ENCODE measurements at places on chromosomes 6 and 20.

- no peak for DNase-seq
Measured at GRCh38 chr6:121890307-121890910, 455.0 kb downstream of the GJA1 start.

GRCh38 chr6:65627015-65627414 lies 80.0 kb downstream of the EYS start:
- no peak for DNase-seq

DNA sequence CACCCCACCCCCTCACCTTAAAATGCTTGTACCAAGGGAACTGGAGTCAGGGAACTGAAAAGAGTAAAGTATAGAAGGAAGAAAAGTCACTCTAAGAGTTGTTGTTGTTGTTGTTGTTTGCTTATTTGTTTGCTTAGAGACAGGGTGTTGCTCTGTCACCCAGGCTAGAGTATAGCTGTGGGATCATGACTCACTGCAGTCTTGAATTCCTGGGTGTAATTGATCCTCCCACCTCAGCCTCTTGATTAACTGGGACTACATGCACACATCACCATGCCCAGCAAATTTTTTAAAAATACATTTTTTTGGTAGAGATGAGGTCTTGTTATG lies 681.6 kb upstream of the GJE1 start:
- no peak for DNase-seq

GRCh38 chr6:169162752-169163407 lies 90.8 kb downstream of the THBS2 start:
- no peak for DNase-seq

DNA sequence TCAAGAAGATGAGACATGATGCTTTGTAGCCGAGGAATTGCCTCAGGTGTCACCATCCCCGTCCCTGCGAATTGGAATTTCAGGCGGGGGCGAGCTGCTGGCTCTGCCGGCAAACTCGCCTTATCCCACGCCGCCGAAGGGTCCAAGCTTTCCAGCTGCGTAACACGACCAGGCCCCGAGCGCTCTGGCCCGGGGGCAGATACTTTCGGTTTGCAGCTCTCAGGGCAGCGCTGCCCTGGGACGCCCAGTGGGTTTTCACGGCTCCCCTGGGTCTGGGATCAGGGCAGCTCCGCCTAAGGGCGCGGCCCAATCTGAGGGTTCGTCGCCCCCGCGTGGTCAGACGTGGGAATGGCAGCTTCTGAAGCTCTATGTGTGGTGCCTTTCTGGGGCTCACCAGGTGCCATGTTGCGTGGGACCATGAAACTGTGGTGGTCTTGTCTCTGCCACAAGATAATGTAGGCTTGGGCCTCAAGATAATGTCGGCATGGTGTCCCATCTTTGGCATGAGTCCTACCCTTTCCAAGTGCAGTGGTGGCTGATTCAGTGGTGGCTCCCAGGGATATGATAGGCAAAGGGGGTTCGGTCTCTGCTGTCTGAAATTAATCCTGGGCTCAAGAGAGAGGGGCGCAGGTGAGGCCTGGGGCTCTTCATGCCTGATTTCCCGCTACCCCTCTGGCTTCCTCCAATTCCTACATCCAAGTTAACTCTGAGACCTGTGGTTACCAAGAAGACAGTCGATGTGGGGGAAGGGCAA lies 21.0 kb downstream of the PIGT start:
- peak; percentile 72 for DNase-seq

- no peak for DNase-seq
Measured at GRCh38 chr20:41174373-41174772, 37.0 kb downstream of the PLCG1 start.

GRCh38 chr6:154414021-154414813 lies 57.6 kb upstream of the IPCEF1 start:
- no peak for DNase-seq

DNA sequence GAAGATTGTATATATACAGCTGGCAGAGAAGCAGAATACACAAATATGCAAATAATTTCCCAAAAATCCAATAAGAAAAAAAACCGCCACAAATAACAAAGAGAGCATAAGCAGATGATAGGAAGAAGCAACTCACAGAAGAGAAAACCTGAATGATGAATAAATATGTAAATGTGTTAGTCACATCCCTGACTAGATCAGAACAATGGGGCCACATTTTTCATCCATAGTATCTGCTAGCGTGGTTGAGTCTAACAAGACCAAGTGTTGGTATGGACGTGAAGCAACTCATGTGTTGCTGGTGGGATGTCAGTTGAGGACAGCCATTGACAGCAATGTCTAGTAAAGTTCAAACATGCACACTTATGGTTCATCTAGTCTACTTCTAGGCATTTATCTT lies 3.9 kb upstream of the SLC22A3 start:
- no peak for DNase-seq

GRCh38 chr6:137699031-137699683 lies 167.9 kb upstream of the TNFAIP3 start:
- no peak for DNase-seq

- no peak for DNase-seq
Measured at GRCh38 chr6:40722553-40723258, 135.5 kb upstream of the LRFN2 start.

DNA sequence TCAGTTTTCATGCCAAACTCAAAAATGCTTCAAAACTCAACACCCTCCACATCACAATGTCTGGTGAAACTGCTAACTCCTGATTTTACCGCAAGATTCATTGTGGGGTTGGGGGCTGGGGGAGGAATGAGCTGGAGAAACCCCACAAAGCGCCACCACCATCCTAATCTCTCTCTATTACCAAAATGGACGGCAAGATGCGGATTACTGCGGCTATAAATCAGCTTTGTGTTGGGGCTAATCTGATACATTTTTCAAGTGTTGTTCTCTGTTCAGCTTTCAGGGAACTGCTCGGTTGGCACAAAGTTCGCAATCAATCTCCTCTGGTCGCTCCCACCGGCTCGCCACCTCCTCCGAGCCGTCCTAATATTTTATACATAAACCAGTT lies 83.7 kb downstream of the TMEM242 start:
- no peak for DNase-seq

GRCh38 chr6:157379656-157380457 lies 1.1 kb upstream of the ZDHHC14 start:
- peak; percentile 65 for DNase-seq

DNA sequence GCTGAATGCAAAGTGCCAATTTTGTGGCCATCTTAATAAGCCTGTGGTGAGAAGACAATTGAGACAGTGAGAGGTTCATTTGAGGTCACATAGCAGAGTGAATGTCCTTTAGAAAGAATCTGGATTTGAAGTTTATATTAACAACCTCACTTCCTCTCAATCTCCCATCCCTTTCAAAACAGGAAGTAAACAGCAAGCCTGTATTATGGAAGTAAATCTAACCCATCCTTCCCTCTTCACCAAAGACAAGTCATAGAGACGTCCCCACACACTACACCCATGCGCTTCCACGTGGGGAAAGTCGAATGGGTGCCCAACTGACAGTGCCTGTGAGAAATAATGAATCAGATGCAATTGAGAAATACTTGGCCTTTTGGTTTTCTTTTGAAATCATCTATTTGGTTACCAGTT lies 28.8 kb upstream of the CCND3 start:
- DNase-seq = no peak

GRCh38 chr6:20703049-20703448 lies 168.8 kb downstream of the CDKAL1 start:
- DNase-seq = no peak

DNA sequence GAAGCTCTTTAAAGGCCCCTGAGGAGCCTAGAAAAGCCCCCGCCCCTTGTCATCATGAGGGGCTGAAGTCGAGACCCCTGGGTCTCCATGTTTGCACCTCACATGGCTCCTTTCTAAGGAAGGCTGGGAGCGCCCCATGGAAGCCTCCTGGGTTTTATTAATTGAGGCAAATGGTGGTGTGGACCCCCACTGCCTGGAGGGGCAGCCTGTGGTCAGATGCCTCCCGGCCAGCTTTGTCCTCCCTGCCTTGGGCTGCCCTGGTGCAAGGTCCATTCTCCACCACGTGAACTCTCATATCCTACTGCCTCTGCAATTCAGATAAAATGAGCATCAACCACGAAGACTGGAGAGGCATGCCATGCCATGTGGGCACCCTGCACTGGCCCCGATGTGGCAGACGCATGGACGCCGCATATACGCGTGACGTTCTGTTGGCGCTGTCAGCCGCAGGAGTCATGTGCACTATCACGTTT lies 295.5 kb downstream of the TAF4 start:
- no peak for DNase-seq
